ENCODE measurements at places on chromosomes 7 and 10. TPM values are rescaled to one million over a fixed set of nuclear protein-coding genes. Genes with fewer than 3 reads are reported as not detected.
A peak's percentile ranks its signal among the peaks of the same experiment; 100 is the strongest.

Gene CYP26C1
- 0.05 TPM for total RNA-seq

DNA sequence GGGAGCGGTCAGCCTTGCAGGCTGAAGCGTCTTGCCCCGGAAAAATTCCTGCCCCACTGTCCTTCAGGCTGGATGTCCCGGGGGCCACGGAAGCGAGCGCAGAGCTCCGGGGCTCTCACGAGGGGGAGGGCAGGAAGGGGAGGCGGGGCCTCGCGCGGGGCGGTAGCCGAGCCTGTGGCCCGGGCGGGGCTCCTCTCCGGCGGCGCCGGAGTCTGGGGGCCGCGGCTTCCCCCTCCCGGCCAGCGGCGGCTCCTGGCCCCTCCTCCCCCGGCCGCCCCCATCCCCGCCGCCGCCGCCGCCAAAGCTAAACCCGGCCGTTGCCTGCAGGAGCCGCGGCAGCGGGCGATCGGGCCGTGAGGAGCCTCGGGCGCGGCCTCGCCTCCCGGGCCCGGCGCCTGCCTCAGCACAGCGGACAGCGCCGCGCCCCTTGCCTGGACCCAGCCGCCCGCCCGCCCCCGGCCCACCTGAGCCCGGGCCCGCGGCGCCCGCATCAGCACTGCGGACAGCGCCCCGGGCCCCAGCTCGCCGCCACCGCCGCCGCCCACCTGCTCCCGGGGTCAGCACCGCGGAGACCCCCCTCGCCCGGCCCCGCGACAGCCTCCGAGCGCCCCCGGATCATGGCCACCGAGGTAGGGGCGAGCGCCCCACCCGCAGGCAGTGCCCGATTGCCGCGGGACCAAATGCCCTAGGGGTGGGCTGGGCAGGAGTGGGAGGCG is at the start of gene GOLGA7B:
GOLGA7B (plus strand) TSS at position 157 of the 716 bp plus-strand sequence; CDS start at position 618, 461 bp downstream.
- DNase-seq, result peak; percentile 76

DNA sequence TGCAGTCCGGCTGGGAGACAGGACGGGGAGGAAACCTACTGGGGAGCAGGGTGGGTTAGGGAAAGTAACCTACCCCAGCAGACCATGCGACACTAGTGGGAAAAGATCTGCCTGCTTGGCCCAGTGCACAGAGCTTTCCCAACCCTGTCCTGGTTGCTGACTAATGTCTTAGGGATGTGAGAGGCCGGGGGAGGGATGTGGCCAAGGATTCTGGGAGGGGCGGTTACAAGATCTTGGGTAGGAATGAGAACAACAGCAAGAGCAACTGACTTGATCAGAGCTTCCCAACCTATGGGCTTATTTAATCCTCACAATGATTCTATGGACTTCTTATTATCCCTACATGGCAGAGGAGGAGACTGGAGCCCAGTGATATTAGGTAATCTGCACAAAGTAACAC is 24.0 kb upstream of the EIF5AL1 start:
- DNase-seq, result no peak

DNA sequence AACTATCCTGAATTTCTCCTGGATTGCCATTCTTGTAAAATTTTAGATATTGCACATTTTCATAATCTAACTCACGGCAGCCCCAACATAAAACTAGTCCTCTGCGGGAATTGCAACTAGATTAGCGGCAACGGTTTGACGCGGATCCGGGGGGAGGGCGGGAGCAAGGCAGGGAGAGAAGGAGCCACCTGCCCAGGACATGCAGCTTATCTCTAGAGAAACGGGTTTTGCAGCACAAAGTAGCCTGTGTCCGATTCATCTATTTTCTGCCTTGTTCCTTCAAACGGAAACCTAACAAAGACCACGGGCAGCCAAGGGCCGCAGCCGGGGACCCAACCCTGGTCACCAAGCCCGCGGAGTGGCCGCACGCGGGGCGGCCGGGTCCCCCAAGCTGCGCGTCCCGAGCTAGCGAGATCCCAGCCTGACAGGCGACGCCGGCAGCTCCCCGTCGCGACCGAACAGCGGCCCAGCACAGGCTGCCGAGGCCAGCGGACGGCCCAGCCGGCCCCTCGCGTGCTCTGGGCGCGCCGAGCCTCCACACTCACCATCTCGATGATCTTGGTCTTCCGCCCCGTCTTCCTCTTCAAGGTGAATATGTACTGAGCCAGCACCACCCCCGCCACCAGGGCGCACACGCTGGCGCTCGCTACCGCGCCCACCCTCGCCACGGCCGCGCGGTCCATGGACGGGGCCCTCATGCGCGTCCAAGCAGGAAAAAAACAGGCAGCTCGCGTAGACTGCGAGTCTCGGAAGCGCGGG is at the start of gene NT5C3A:
NT5C3A (minus strand) TSS at position 754 of the 759 bp plus-strand sequence; CDS start at position 683, 71 bp downstream.
- DNase-seq, result peak; percentile 58

Gene ITIH5
- total RNA-seq, result not detected

Gene PGAM2
- total RNA-seq, result not detected

Gene PVRIG
- 27.7 TPM for total RNA-seq

- DNase-seq, result peak; percentile 57
Observed at GRCh38 chr7:127107601-127108007, 145.1 kb downstream of the GRM8 start.

Gene OPN4
- not detected for total RNA-seq

Gene PTPRZ1
- total RNA-seq, result not detected

Gene NEBL
- 0.05 TPM for total RNA-seq

Gene PRKCQ
- total RNA-seq, result 39.0 TPM

DNA sequence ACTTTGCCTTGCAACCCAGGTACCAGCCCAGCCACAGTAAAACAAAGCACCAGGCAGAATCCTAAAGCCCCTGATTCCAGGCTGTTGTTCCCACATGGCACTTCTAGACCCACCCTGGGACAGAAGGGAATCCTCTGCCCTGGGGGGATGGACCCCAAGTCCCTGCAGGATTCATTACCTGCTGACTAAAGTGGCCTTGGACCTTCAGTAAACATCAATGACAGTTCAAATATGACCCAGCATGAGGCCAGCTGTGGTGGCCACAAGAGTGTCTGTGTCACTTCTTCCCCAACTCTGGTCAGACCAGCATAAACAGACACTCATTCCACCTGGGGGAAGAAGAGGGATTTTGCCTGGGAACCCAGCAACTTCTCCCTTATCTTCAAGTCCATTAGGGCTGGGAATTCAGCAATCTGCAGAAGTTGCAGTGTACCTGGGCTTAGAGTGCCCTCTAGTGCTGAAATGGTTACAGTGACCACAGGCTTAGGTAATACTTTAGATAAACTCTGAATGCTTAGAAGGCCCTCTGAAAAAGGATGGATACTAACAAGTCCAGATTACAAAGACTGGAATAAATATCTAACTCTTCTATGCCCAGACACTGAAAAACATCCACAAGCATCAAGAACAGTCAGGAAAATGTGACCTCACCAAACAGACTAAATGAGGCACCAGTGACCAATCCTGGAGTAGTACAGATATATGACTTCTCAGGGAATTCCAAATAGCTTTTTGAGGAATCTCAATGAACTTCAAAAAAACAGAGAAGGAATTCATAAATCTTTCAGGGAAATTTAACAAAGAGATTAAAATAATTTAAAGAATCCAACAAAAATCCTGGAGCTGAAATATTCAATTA is 108.5 kb upstream of the TMEM168 start:
- DNase-seq, result peak; percentile 56

DNA sequence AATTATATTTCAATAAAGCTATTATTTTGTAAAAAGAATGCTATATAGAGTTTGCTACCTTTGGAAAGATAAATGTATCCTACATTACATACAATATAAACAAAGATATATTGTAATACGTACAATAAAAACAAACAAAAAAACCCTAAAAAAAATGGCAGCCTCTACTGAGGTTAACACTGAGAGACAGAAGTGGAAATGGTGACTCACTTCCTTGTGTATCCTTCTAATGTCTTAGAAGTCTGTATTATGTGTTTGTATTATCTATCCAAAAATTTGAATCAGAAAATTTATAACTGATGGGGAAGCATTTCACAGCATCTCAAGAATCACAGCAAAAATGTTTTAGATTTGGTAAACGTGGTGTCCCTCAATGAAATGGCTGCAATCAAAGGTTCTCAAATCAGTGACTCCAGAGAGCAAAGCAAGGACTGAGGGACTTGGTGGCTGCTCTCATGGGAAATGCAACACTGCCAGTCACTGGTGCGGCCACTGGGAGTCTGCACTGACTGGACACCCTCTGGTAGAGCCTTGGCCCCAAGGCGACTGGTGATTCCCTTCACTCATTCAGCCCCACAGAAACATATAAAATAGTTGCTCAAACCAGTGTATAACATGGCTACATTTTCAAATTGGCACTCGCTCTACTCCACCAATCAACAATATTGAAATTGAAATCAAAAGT is 53.8 kb downstream of the PANK1 start:
- no peak for DNase-seq

Gene HSPA12A
- 0.41 TPM for total RNA-seq

- no peak for DNase-seq
Observed at GRCh38 chr10:125213541-125214282, 53.3 kb upstream of the CTBP2 start.

Measured in activated CD4-positive, alpha-beta T cell treated with anti-CD3 and anti-CD28 coated beads for 36 hours (primary cell).